ENCODE measurements at places on chromosomes 2 and 18.

DNA sequence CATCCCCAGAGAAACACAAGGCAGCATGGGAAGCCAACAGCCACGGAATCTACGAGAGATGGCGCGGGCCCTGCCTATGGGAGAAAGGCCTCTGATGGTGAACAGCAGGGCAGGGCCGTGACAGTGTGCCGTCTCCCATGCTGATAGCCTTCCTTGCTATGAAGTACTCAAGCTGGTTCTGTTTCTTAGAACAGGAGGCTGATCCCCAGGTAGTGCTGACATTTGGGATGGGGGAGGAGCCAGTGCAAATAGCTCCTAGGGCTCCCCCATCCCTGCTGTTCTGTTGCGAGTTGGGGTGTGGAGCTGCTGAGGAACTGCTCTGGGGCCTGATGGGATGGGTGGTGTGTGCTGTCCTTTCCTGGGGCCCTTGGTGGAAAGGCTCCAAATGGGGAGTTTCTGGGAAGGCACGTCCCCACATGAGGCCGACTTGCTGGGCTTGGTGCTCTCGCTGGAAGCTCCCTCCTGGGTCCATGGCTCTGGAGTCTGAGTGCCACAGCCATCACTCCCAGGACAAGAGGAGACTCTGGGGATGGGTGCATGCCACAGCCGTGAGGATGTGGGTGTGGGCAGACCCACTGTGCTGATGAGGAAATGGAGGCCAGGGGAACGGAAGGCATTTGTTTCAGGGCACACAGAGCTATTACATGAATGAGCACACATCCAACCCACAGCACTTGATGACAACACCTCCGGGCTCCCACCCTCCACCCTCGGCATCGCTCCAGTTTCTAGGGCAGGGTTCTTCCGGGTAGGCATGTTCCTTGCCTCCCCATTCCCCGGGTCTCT, 246.8 kb downstream of the HDAC4 start:
- no peak for DNase-seq

DNA sequence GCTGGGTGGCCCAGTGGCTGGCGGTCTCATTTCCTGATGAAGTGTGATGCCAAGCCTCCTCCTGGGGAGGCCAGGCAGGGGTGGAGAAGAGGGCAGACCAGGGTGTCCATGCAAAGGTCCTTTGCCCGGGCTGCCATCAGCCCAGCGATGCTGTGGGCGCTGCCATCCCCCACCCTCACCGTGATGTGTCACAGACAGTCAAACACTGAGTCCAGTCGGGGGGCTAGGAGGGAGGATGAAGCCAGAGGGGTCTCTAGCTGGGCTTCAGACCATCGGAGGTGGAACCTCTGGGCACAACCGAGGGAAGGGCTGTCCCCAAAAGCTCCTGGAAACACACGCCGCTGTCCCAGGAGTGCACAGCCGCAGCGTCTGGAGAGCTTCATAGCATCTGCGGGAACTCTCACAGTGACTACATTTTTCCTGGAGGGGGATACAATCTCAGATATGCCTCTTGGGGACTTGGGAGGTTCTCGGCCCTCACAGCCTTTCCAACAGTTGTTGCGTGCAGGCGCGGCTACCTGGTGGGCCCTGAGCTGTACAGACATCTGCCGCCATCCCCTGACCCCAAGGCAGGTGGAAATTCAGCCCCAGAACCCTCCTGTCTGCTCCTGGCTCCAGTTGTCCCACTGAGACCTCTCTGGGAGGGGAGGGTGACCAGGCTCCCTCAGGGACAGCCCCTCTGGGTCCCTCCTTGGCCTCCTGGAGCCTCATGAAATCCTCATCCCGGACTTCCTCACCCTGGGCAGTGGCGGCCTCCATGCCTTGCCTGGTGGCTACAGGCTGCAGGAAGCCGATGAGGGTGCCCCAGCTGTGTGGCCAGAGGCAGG, 26.5 kb upstream of the OTOS start:
- DNase-seq = no peak

DNA sequence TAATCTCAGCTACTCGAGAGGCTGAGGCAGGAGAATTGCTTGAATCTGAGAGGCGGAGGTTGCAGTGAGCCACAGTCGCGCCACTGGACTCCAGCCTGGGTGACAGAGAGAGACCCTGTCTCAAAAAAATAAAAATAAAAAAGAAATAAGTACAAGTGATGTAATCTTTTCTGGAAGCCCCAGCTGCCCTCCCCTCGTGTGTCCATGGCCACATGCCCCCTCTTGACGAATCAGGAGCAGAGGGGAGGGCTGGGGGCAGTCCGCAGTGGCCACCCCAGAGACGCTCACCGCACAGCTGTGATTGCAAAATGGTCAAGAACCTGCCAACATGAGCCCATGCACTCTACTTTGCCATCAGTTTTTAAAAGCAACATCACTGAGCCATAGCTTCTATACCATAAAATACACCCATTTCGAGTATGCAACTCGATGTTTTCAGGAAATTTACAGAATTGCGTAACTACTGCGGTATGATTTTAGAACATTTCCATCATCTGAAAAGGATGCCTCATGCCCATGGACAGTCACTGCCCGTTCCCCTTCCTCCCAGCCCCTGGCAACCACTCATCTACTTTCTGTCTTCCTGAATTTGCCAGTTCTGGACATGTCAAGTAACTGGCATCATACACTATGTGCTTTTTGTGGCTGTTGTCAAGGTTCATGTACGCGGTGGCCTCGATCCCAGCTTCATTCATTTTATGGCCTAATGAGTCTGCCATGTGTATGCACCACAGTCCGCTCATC, 88.1 kb downstream of the NDUFA10 start:
- no peak for DNase-seq

GRCh38 chr18:31609886-31610285, 18.2 kb downstream of the TTR start:
- no peak for DNase-seq

- no peak for DNase-seq
Measured at GRCh38 chr2:365367-366275, 77.7 kb upstream of the ALKAL2 start.

GRCh38 chr18:49015886-49016647, 65.3 kb upstream of the SMAD7 start:
- no peak for DNase-seq

GRCh38 chr2:18598848-18599484, 9.6 kb upstream of the NT5C1B start:
- no peak for DNase-seq

DNA sequence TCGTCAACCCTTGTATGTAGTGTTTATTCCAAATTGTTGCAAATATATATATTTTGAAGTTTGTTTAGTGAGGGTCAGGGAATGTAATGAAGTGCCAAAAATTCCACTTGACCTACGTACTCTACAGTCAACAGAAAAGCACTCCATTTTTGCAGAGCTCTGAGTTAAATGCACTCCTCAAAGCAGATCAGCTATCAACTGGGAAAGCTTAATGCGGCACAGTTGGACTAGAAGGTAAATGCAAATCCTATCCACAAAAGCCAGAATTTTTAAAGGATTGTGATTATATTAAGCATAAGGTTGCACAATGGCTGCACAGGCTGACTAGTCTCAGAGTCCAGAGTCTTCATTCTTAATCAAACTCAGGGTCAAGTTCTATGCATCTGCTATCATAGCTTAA, 577.1 kb downstream of the ARHGAP15 start:
- DNase-seq = no peak

GRCh38 chr18:57397440-57398132, 37.6 kb upstream of the ONECUT2 start:
- DNase-seq = no peak

- DNase-seq = no peak
Measured at GRCh38 chr2:239096676-239097427, 249.0 kb downstream of the TWIST2 start.

- no peak for DNase-seq
Measured at GRCh38 chr2:178220814-178221213, 26.5 kb downstream of the OSBPL6 start.

- DNase-seq = no peak
Measured at GRCh38 chr18:62741118-62741566, 25.8 kb downstream of the PHLPP1 start.

DNA sequence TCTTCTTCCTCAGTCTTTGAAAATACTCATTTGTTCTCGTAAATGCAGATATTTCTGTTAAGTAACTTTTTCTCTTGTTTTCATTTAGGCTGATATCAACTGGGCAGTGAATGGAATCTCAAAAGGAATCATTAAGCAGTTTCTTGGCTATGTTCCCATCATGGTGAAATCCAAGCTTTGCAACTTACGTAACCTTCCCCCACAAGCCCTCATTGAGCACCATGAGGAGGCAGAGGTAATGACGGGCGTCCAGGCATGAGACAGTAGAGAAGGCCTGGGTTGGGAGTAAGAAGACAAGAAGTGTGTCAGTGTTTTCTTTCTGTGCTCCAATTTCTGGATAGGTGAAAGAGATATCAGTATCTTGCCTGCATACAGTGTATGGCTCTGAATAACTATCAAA, 5.1 kb downstream of the POLR1B start:
- DNase-seq = no peak

DNA sequence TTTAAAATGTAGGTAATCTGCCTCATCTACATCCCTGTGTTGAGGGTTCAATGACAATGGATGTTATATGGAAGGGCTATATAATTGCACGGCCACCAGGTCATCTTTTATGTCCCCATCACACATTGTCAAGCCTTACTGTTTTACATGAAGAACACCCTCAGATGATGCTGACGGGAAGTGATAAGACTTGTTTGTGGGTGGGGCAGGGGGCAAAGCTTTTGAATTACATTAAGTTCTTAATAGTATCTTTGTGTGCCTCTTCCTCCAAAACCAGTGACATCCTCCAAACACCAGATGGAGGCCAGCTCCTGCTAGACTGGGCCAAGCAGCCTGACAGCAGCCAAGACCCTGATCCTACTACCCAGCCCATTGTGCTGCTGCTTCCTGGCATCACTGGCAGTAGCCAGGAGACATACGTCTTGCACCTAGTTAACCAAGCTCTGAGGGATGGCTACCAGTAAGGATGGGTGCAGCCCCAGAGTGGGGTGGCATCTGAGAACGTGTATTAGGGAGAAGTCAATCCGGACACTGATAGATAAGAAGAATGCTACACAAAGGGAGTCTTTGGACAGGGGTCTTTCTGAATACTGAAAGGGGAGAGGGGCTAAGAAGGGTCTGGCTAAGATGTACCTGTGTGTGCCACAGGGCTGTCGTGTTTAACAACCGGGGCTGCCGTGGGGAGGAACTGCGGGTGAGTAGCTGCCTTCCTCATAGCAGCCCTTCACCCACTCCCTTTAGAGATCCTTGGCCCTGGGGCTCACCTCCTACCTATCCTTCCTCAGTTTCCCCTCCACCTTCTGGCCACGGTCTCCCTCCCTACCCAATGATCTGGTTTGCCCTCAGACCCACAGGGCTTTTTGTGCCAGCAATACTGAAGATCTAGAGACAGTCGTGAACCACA, 5.3 kb downstream of the ABHD1 start:
- no peak for DNase-seq

GRCh38 chr2:128791120-128791984, 472.7 kb upstream of the HS6ST1 start:
- DNase-seq = no peak

DNA sequence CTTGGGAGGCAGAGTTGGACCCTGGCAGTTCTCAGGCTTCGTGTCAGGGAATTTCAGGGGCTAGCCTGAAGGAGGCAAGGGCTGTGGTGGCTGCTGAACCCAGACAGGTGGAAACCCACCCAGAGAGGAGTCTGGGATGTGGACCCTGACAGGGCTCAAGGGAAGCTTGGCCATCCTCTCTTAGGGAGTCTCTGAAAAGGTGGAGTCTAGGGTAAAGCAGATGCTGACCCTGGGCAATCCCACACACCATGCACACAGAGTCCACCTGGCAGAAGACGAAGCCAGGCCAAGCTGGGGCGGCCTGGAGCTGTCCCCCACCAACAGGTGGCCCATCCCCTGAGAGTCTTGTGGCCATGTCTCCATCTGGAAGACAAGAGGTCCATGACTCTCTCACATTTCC, 41.2 kb upstream of the TEX51 start:
- no peak for DNase-seq

- no peak for DNase-seq
Measured at GRCh38 chr2:60708630-60709320, 47.3 kb upstream of the PAPOLG start.

DNA sequence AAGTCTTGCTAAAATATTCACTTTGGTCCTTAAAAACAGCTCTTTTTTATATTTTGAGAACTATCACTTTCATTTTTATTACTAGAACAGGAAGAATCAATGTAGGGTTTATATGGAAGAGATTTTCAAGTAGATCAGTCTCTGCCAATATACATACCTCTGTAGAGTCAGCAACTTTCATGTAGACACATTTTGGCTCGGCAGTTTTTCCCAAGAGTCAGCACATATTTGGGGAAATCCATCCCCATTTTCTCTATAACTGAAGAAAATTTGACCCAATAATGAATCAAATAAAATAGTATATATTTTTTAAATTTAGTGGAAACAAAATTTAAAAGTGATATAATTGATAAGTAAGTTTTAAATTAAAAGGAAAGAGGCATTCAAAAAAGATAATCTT, 329.8 kb upstream of the TFPI start:
- DNase-seq = no peak

DNA sequence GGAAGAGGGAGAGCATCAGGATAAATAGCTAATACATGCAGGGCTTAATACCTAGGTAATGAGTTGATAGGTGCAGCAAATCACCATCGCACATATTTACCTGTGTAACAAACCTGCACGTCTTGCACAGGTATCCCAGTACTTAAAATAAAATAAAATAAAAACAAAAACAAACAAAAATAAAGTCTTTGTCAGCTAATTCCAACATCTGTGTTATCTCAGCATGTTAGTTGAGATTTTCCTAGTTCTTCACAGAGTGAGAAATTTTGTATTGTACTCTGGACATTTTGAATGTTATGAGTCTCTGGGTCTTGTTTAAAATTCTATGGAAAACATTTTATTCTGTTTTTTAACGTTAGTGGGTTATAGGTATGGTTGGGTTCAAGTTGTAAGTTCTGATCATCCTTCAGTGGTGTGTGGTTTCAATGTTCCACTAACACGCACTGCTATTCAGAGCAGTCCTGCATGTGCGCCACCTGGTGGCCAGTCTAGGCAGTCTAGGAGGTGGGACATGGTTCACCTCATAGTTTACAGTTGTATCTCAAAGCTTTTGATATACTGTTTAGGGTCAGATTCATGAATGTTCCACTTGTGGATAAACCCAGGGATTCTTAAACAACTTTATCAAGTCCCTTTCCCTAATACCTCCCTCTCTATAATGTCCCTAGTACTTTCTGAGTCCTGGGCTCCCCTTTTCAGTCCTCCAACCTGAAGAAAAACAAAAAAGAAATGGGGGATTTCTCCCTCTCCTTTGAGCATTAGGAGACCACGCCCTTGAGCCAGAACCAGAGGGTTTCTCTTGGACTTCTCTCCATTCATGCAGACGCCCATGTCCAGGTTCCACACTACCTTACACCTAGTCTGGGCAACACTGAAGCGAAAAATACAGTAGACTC, 213.4 kb upstream of the GATA6 start:
- DNase-seq = peak; percentile 69

DNA sequence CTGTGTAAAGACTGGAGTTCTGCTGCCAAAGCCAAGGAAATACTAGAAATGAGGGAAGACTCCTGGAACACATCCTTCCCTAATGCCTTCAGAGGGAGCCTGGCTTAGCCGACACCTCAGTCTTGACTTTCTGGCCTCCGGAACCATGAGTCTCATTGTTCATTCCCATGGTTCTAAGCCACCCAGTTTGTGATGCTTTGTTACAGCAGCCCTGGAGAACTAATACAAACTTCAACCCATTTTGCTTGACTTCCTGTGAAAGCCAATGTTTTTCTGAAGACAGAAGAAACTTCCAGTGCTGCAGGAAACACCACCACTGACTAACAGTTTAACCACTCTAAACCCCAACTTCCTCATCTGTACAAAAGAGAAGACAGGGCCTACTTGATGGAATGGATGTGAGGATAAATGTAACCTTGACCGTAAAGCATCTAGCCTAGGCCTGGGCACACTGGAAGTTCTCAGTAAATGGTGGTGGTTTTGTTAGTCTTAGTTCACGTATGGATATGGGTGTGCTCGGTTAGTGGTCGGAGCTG, 85.9 kb upstream of the RFX8 start:
- no peak for DNase-seq
